ENCODE measurements at places on chromosomes 7 and 10.
A peak's percentile ranks its signal among the peaks of the same experiment; 100 is the strongest.

GRCh38 chr7:119472408-119473038 is 800.5 kb upstream of the KCND2 start:
- no peak for DNase-seq

DNA sequence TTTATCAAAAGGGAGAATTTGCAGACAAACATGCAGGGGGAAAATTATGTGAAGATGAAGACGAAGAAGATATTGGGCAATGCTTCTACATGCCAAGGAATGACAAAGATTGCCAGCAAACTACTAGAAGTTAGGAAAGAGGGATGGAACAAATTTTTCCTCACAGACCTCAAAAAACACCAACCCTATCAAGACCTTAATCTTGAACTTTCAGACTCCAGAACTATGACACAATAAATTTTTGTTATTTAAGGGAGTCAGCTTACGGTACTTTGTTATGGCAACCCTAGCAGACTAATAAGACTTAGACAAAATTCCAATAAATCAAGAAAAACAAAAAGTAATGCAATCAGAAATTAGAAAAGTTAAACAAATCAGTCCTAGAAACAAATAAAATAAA is 280.0 kb upstream of the GNAI1 start:
- DNase-seq, result no peak

- no peak for DNase-seq
These were observed 13.1 kb downstream of the PLCE1 start for GRCh38 chr10:94006591-94007550.

- peak; percentile 2 for DNase-seq
These were observed 36.5 kb downstream of the JMJD1C start for GRCh38 chr10:63429281-63429680.

DNA sequence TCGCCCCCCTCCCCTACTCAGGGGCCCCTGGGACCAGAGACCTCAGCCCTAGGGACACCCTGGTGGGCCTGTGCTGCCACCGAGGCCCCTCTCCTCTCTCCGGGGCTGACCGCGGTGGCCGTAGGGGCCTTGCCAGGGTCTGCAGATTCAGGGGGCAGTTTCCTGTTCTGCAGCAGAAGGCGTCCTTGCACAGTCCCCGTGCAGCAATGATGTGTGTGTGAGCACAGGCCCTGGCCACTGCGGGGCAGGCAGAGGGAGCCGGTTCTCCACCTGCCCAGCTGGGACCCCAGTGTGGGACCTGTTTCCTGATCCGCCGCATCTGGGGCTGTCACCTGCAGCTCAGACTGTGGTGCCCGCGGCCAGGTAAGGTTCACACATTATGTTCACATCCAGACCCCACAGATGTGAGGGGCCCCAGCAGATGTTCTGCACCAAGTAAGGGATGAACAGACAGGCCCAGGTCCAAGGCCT is 60.7 kb upstream of the DNAJB6 start:
- no peak for DNase-seq
